K562 (cell line): ENCODE measurements at places on chromosomes 3 and 15. TPM values are rescaled to one million over a fixed set of nuclear protein-coding genes. Genes with fewer than 3 reads are reported as not detected.

GRCh38 chr15:63595688-63596087, 1.5 kb upstream of the FBXL22 start:
- DNase-seq, result no peak

GRCh38 chr3:176075046-176075445, 1122.2 kb downstream of the TBL1XR1 start:
- no peak for DNase-seq

DNA sequence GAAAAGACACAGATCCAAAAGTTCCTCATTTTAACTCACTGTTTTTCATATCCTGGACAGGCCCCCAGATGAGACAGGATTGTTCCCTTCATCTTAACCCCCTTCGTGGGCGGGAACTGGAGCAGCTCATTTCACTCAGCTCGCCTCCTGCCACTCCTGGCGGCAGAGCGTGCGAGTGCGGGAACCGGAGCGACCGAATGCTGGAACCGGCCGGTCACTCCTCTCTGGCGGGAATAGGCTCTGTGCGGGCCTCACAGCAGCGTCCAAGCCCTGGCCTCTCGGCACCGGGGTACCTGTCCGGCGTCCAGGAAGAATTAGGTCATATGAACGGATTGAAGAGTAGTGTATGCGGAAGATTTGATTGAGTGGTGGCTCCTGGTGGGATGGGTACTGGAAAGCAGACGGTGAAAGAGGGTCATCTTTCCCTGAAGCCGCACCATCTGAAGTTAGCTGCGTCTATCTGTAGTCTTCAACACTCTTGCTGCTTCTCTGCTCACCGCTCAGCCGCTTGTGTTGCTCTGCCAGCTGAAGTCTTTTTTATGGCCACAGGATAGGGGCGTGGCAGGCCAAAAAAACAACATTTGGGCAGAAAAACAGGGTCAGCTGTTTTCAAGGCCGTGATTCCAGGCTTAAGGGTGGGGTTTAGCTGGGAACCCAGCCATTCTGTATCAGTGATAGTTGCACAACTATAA, 42.3 kb upstream of the FXR1 start:
- peak; percentile 13 for DNase-seq

DNA sequence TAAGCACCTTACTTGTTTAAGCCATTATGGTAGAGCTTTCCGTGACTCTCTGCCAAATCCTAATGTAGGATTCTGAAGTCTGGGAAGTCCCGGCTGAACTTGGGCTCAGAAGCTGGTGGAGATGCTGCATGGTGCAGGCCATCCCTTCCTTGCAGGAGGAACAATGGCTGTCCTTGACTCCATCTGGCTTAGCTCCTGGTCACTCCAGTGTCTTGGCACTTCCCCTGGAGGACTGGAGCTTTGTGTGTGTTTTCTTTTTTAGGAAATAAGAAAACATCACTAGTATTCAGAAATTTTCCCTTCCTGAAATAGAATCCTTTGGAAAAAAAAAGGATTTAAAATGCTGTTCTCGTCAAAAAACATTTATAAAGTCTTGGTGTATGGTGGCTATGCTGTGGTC, 209.3 kb upstream of the ROPN1 start:
- DNase-seq, result no peak

DNA sequence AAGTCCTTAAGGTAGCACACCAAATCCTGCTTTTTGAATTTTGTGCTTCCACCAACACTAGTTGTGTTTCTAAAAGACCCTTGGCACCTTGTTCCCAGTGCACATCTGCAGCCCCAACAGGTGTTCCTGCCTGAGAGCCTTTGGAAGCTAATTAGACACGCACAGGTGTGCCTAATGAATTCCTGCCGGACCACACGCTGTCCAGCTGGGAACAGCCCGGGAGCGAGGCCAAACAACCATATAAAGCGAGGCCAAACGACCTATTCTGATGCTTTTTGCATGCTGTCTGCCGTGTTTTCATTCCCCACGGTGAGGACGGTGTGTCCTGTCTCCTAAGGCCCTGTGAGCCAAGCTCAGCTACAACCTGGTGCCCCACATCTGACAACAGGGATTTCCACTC, 99.5 kb downstream of the ATG7 start:
- DNase-seq, result no peak

GRCh38 chr15:65363306-65363705, 14.5 kb downstream of the IGDCC3 start:
- no peak for DNase-seq

DNA sequence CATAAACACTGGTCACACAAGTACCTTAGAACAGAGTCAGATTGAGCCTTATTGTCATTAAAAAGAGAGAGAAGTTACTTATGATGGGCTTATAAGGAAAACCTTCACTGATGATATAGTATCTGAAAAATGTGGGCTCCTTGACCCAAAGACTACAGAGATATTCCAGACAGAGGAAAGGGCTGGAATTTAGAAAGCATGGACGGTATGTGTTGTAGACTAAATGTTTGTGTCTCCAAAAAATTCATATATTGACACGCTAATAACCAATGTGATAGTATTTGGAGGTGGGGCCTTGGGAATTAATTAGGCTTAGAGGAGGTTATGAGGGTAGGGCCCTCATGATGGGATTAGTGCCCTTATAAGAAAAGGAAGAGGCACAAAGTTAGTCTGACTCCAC, 61.0 kb upstream of the DAZL start:
- DNase-seq, result no peak

DNA sequence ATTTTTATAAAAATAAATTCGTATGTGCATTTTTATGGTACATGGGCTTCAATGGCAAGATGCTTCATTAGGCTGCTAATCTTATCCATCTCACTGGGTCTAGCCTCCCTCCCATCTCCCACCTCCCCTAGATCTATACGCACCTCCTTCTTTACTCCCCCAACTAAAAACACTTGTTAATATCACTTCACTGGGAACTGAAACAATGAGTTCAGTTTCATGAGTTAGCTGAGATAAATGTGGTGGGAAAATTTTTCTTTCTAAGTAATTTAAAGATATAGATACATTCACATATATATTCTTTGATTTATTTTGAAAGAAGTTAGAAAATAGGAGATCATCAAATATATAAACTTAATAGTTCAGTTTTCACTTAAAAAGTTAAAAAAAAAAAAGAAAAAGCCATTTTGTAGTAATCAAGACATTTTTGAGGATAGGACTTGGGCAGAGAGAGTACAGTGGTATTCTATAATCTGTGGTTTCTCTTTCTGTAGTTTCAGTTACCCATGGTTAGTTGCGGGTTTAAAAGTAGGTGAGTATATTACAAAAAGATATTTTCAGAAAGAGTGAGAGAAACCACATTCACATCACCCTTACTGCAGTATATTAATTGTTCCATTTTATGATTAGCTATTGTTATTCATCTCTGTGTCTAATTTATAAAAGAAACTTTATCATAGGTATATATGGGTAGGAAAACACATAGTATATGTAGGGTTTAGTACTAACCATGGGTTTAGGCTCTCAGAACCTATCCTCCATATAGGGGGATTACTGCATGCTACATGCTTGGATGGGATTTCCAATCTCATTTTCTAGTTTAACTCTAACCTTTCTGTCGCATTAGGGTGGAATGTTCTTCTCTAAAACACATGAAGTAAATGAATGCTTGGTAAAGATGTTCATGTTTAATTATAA, 316.0 kb upstream of the CBLB start:
- DNase-seq, result no peak

DNA sequence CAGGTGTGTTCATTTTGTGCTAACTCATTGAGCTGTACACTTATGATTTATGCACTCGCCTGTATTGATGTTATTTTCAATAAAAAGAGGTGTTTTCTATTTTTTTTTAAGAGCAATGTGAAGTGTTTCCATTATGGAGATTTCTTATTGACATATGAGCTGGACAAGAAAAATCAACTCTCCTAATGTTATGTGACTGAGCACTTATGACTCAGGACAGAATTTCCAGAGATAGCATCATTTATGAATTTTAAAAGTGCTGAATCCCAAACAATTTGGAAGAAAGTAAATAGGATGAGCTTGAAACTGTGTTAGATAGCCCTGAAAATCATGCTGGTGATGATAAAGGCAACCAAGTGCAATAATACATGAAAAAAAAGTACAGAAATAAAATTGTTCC, 118.9 kb downstream of the RFTN1 start:
- no peak for DNase-seq

DNA sequence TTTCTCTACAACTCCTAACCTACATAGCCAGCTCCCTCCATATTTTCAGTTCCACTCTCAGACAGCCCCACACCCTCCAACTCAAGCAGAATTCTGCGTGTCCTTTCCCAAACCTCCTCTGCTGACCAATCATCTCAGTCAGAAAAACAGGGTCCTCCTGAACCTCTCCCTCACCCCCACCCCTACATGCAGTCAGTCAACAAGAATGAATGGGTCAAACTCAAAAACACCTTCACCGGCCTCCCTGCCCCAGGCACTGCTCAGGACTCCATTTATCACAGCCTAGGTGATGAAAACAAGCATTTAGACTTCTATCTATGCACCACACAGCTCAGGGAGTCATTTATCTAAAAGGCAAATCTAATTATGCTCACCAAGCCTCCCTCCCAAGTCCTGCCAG, 32.4 kb downstream of the MYL3 start:
- no peak for DNase-seq

- DNase-seq, result no peak
Measured at GRCh38 chr15:51680321-51680720, 982 bp upstream of the SCG3 start.

- peak; percentile 31 for DNase-seq
Measured at GRCh38 chr15:36810656-36811449, 231.4 kb downstream of the CDIN1 start.

DNA sequence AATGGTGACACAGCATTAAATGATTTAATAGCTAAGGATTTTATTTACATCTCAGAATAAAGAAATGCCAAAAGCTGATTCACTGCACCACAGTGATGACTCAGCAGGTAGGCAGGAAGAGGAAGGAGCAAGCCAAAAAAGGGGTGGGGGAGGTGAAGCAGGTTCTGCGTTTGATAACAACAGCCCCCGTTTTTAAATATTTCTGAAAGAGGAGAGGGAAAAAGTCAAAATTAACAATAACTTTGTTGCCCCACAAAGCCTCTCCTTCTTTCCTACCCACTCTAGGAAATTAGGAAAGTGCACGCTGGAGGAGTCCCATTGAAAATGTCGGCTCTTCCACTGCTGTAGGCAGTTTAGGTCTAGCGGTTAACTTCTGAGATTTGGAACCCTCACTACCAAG, 9.9 kb upstream of the CCDC54 start:
- DNase-seq, result peak; percentile 65

- no peak for DNase-seq
Measured at GRCh38 chr15:80154336-80154735, 1.5 kb downstream of the FAH start.

GRCh38 chr3:145902166-145902565, 258.8 kb downstream of the PLOD2 start:
- DNase-seq, result no peak

DNA sequence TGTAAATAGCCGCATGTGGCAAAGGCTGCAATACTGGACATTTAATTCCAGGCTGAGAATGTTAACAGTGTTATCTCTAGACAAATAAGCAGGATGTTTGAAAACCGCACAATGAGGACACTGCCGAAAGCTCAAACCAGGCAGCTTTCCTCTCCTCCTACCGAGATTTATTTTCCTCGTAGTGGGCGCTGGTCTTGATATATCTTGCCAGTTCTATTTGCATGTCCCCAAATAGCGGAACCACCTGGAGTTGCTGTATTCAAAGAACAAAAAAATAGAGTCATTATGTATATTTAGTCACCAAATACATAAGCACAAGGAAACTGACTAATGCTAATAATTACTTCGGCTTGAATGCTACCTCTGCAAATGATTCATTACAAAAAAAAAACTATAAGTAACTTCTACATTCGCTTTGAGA, 46.5 kb downstream of the CYFIP1 start:
- no peak for DNase-seq

DNA sequence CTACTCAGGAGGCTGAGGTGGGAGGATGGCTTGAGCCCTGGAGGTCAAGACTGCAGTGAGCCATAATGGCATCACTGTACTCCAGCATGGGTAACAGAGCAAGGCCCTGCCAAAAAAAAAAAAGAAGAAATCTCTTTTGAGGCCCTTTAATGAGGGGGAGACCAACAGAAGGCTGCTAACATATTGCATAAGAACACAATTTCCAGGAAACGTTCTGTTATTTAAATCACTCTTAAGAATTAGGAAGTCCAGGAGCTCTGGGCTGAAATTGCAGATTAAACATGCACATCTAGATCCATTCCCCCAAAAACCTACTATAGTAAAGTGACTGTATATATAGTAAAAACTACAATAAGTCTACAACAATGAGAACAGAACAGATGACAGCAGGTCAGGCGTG, 16.1 kb upstream of the BLM start:
- no peak for DNase-seq

DNA sequence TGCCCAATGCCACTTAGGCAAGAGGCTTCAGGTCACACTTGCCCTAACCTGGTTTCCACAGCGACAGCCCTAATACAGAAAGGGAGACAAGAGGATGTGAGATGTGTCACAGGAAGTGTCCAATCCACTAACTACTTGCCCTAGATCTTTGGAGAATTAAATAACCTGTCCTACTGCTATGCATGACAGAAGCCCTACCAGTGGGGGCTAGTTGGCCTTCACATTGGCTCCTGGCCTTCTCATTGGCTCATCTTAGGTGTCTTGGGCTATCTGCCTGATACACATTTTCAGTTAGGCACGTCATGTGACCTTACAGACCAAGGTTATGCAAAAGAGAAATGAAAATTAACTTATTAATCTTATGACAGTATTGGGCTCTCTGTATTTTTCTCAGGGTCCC, 449.9 kb downstream of the FHIT start:
- DNase-seq, result peak; percentile 5

DNA sequence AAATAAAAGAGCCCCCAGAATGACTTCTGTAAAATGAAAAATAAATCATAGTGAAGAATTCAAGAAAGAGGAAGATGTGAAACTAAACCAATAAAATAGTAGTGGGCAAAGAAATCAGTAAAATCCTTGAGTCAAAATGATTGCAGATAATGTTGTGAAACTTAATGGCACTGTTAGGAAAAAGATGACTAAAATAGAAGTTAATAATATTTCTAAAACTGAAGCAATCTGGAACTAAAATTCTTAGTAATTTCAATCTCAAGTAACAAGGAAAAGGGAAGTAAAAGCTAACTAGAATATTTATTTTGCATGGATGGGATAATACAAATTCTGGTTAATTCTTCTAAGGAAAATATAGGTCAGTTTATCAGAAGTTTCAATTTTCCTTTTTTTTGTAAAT, 84.6 kb downstream of the TMCO5A start:
- no peak for DNase-seq

The GOLGA8K gene
- polyA plus RNA-seq, result 0.32 TPM in 1 of 2 replicates, not detected in the other

The GOLGA8F gene
- polyA plus RNA-seq, result 0.04 TPM in 1 of 2 replicates, not detected in the other

The LRRC49 gene
- 0.32 TPM in 1 of 2 replicates, not detected in the other for polyA plus RNA-seq

The SIN3A gene
- 25.4 and 30.6 TPM in 2 replicates for polyA plus RNA-seq

The ZPLD1 gene
- polyA plus RNA-seq, result 0.04 TPM in 1 of 2 replicates, not detected in the other

The ZNF774 gene
- 1.7 and 2.0 TPM in 2 replicates for polyA plus RNA-seq

The FOXL2NB gene
- 13.5 and 18.4 TPM in 2 replicates for polyA plus RNA-seq

The HIGD2B gene
- not detected in 2 replicates for polyA plus RNA-seq

The TGM5 gene
- not detected in 2 replicates for polyA plus RNA-seq
